ENCODE measurements at places on chromosomes 6 and 20.

GRCh38 chr6:81940451-81940985 lies 188.0 kb upstream of the TENT5A start:
- no peak for DNase-seq

DNA sequence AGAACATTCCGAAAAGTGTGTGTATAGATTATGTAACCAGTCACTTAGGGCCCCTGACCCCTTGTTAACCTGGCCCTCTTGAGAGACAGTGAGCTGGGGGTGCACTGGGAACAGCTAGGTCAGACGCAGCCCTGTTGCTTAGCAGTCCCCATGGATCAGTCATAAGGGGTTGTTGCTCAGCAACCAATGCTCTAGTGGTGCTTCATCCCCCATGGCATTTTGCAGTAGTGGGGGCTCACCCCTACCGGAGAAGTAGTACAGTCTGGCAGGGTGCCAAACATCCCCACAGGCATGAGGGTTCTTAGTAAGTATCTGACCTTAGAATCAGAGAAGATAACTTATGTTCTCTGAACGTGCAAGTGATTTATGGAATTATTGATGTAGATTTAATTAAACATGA lies 12.3 kb downstream of the PKIB start:
- no peak for DNase-seq

- no peak for DNase-seq
Measured at GRCh38 chr6:128712898-128713297, 170.0 kb upstream of the LAMA2 start.

GRCh38 chr6:32439602-32440214 lies at the start of gene HLA-DRA:
Gene HLA-DRA (plus strand): TSS chr6:32439887. CDS start chr6:32439951, 64 bp downstream.
- DNase-seq: peak; percentile 20

GRCh38 chr6:68911811-68912210 lies 276.7 kb downstream of the ADGRB3 start:
- no peak for DNase-seq

DNA sequence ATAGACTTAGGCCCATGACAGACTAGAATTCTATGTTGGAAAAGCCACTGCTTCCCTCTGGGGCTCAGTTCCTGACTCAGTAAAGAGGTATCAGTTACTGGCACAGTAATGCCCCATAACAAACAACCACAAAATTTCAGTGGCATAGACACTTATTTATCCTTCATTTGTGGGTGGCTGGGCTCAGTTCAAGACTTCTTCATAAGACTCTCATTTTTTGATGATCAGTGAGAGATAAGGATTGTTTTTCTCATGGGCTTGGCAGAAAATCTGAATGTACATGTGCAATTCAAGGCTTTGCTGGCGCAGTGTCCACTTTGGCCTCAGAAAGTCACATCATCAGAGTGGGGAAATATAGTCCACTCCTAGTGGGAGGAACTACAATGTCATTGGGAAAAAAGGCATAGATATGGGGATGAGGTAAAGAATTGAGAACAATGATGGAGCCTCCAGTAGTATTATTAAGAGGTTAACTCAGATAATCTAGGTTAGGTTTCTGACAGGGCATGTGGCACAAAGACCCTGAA lies 384.6 kb upstream of the FLRT3 start:
- no peak for DNase-seq

- peak; percentile 90 for DNase-seq
Measured at GRCh38 chr6:41895300-41896233, at the start of gene USP49. Gene USP49 (minus strand): TSS chr6:41895375. CDS start chr6:41806983, 88,392 bp downstream.

DNA sequence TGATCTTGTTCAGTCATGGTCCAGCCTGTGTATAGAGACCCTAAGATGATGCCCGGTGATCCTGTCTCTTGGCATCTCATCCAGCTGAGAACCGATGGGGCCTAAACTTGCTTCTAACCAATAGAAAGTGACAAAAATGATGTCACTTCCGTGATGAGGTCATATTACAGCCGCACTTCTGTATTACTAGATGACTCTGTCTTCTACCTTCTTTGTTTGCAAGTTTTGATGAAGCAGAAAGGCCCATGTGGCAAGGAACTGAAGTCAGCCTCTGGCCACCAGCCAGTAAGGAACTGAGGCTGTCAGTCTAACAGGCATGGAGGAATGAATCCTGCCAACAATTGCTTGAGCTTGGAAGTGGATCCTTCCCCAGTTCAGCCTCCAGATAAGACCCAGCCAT lies 32.8 kb upstream of the HLA-C start:
- no peak for DNase-seq

DNA sequence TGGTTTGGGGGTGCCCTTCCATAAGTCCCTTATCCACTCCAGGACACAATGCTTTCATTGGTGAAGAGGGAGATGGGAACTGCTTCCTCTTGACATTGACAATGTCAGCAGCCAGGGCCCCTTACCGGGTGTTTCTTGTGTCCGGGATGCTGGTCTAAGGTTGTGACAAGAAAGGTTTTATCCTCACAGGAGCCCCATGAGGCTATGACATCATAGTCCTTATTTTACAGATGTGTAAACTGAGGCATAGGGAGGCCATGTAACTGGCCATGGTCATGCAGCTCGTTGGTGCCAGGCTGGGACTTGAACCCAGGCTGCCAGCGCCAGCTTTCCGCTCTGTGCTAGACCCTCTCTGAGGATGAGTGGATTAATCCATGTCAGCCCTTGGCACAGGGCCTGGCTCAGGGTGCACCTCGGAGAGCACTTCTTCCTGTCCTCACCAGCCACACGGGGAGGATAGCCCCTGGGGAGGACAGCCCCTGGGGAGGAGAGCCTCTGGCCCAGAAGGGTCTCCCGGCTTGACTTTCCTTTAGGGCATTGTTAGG lies 157.3 kb downstream of the SYCP2 start:
- no peak for DNase-seq

DNA sequence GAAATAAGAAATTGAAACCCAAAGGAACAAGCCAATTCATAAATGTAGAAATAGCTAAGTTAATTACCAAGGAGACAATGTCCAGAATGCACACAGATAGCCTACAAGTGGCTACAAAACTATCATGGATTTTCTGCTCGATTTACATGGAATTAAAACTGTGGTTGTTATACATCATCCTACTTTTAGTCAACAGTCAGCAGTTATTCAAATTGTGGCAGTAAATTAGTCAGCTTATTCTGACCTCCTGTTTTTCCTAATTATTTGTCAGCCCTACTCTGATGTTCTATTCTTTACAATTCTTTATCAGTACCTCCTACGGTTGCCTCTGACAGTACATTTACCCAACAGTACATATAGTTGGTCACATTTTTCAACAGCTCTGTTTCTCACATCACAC lies 29.6 kb downstream of the RBL1 start:
- no peak for DNase-seq

GRCh38 chr6:25056130-25056529 lies 120.4 kb upstream of the RIPOR2 start:
- DNase-seq: no peak

- no peak for DNase-seq
Measured at GRCh38 chr6:14622909-14623505, 505.4 kb downstream of the CD83 start.
